ENCODE measurements at places on chromosomes 5 and 9.
A peak's percentile ranks its signal among the peaks of the same experiment; 100 is the strongest.

DNA sequence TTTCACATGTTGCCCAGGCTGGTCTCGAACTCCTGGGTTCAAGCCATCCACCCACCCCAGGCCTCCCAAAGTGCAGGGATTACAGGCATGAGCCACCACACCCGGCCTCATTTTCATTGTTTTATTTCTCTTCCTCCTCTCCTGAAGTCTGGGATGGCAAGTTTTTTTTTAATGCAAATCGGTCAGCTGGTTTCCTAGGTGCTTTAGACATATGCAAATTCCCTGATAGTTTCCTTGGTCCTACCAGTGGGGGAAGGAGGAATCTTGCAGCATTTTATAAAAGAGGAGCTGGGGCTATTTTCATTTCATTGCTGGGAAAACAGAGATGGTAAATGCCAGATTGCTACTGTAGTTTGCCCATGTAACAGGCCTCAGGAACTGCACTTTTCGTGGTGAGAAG lies 179.4 kb downstream of the ACTL7B start:
- DNase-seq: no peak

DNA sequence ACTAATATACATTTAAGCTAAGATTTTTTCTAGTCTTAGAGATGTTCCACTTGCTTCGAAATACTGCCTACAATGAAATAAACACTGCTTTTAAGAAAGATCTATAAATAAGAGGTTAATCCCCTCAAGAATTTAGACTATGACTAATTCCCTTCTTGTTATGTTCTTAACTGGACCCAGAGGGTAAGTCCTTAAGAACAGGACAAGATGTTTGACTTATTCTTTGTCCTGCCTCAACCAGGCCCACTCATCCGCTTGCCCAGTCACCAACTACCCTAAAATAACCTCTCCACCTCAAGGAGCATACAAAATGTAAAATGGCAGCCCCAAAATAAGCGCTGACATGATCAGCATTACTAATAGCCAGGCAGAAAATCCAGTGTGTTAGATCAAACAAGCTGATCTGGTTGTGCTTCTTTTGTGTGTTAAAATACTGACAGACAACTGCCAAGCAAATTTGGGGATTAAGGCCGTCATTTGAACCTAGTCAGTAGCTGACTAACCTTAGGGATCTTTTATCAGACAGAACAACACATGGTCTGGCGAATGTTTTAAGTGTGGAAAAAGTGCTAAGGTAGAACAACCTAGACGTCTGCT lies 93.7 kb upstream of the SMC5 start:
- DNase-seq: no peak

DNA sequence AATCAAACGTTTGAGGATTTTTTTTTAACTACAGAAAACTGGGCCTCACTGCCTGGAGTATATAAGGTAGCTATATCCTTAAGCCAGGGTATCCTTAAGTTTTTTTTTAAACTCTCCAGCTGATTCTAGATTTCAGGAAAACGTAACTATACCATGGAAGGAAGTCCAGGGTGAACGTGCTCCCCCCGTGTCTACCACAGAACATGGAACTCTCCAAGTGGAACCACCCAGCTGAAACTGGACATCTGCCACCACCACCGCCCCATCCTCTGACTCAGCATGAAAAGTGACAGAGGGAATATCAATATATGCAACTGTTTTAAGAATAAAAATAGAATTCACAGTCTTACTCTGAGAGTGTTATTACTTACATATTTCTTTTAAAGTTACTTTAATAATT lies 61.3 kb downstream of the DROSHA start:
- peak; percentile 10 for DNase-seq

DNA sequence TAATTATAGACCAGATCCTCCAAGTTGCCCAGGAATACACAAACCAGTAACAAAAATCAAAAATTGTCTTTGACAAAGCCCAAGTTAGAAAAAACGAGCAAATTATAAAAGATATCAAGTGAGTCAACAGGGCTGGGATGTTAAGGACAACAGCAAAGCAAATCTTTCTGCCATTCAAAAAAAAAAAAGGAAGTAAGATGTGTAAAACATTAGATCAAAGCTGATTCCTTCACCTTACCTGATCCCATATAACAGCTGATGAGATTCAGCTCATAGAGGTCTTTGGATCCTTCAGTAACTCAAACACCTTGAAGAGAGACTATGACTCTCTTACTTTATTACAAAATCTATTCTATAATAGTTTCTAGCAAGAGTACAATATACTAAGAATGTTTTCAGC lies 100.9 kb downstream of the STRBP start:
- DNase-seq: no peak

Measured in transverse colon (tissue), 4 donors.